ENCODE measurements at places on chromosomes 5 and 9.

DNA sequence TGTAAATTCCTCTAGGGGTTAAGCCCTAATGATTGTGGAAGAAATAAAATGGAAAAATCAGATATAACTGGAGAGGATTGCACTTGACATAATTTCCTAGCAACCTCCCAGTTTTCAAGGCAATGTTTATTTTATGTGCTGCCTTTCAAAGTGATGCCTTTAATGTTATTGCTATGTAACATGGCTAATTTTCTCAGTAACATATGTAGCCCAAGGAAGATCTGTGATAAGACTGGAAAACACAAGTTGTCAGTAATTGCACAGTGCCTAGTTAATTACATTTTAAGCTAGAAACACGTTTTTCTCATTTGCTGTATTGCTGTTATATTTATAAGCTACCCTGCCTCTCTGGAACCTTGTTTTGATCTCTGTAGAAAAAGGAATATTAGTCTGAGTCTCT lies 49.2 kb upstream of the KCNN2 start:
- DNase-seq, result no peak

DNA sequence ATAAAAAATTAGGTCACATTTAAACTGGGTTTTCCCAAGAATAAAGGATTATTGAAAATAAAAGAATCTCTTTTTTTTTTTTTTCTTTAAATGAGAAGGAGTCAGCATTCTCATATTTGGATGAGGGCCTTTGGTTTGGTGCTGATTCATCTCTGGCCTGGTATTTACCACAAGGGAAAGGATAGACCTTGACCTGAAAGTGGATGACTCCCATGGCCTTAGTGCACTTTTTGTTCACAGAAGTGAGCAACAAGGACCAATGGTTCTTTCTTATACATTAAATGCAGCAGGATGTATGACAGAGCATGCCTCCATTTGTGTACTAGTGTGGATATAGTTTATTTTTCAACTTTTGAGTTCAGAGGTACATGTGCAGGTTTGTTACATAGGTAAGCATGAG lies 6.9 kb downstream of the YTHDC2 start:
- no peak for DNase-seq

DNA sequence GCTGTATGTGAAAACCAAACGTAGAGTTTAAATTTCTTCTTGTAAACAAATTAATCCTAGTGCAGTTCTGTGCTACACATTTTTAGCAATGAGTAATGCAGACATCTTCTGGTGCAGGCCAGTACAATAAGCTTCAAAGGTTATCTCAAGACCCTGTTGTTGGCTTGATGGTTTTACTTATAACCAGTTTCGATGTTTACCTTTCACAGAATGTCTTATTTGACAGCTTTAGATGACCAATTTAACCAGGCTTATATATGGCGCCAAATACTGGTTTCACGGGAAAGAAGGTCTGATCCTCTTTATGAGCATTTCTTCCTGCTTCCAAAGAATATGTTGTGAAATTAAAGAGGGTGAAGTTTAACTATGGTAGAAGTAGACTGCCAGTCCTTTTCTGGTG lies 9.9 kb downstream of the ZFAND5 start:
- DNase-seq, result no peak

DNA sequence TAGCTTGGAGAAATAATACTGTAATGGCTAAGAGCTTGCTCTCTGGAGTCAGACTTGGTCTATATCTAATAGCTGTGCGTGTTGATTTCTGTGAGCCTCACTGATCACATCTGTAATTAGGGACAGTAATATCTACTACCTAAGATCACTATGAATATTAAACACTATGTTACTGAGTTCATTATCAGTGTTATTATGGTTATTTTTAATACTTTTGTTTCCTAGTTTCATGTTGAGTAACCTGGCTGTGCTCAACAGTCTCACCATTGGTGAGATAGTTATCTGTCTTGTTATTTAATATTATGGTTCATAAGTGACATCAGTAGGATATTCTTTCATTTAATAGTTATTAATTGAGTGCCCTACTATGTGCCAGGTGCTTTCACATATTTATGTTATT lies 22.4 kb upstream of the CAVIN4 start:
- no peak for DNase-seq

DNA sequence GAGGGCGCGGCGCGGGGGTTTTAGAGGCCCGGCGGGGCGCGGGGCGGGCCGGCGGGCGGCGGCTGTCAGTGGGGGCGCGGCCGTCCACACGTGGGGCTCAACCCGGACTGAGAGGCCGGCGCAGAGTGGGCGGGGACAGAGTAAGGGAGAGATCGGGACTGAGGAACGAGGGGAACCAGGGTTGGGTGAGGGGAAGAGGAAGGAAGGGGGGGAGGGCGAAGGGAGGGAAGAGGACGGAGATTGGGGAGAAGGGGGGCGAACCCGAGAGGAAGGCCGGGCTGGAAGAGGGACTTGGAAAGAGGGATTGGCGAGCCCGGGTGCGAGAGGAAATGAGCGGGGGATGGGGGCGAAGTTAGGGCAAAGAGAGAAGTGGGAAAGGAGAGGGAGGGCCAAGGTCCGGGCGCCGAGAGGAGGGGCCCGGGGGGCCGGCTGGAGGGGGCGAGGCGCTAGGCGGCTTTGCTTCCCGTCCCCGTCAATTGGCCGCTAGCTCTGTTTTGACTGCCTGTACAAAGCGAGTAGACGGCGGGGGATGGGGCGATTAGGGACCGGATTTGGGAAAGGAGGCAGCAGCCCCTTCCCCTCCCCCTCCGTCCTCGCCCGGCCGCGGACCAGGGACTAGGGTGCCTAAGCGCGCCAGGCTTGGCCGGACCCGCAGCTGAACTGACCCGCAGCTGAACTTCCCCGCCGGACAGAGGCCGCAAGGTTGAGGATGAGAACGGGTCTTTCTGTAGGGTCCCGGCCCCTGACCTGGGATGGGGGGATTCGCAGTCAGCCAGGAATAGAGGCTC lies 399 bp upstream of the FBN2 start:
- DNase-seq, result peak; percentile 65
